ENCODE measurements at places on chromosomes 12 and 14. TPM values are rescaled to one million over a fixed set of nuclear protein-coding genes. Genes with fewer than 3 reads are reported as not detected.

- no peak for DNase-seq
Observed at GRCh38 chr14:76086636-76087035, 65.1 kb upstream of the GPATCH2L start.

DNA sequence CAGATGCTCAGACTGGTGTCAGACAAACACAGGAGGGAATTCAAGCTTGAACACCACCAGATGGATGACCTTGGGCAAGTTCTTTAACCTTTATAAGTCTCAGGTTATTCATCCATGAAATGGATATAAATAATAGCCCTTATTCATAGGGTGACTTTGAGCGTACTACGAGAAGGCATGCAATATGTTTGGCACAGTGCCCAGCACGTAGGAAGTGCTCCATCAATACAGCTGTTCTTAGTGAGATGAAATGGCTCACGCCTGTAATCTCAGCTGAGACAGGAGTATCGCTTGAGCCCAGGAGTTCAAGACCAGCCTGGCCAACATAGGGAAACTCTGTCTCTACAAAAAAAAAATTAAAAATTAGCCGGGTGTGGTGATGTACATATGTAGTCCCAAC, 84.8 kb upstream of the FICD start:
- no peak for DNase-seq

- no peak for DNase-seq
Observed at GRCh38 chr12:124828264-124829007, 35.2 kb downstream of the SCARB1 start.

Gene NANOG
- total RNA-seq = not detected

DNA sequence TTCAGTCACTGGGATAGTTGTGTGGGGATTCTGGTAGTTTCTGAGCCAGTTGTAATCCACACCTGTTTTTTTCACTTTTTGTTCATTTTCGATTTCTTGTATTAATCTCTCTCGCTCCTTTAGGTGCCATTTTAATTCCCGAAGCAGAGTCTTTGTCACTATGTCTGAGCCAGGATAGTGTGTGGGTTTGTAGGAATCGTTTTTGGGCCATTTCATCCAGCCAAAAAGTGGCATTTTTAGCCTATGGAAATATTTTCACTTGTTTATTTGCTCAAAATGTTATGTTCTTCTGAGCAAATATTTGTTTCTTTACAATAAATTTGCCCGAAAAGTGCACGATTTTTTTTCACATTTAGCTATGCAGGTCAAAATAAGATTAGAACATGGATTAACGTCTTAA, 867 bp downstream of the RD3L start:
- DNase-seq = no peak

DNA sequence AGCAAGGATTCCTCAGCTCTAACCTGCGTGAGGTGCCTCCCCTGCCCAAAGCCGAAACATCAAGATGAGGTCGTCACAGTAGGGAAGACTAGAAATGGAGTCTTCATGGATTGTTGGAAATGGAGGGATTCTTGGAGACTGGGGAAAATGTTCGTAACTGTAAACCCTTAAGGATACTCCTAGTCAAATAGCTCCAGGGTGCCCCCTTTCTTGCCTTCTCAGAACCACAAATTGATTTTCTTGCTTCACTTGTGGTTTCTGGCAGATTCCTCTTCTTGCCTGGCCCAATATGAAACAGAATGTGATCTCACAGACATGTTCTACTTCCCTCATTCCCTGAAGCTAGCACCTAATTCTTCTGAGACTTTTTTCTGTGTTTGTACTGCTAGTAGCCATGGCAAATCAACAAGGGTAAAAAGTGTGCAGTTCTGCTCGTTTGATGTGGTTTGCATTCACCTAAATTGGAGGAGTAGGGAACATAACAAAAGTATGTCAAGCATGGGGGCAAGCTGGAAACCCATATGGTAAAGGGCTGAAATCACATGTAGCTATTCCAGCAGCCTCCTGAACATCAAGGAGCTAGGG, 332.0 kb downstream of the PAWR start:
- DNase-seq = no peak

- DNase-seq = no peak
Observed at GRCh38 chr14:51323492-51323891, 83.4 kb downstream of the TMX1 start.
